ENCODE measurements at places on chromosomes 2 and 18.

- DNase-seq, result no peak
Measured at GRCh38 chr2:197254776-197255530, 55.6 kb downstream of the ANKRD44 start.

DNA sequence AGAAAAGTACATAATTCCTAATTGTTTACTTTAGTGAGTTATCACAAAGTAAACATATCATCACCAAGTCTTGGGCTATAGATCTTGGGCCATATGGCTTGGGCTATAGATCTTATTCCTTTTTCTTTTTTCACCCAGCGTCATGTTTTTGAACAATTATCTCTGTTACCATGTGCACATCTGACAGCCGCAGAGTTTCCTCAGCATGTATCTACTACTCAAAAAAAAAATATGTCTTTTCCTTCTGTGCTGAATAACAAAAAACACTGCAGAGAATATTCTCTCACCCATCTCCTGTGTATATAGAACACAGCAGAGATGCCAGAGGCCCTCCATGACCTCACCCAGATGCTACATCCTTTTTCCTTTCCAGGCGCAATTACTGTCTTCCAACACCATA lies 76.2 kb upstream of the MYO3B start:
- DNase-seq, result no peak

- DNase-seq, result no peak
Measured at GRCh38 chr18:25724997-25725396, 365.4 kb downstream of the SS18 start.

- no peak for DNase-seq
Measured at GRCh38 chr2:176455816-176456291, 186.6 kb downstream of the MTX2 start.

- no peak for DNase-seq
Measured at GRCh38 chr2:199962203-199962602, 6.8 kb downstream of the MAIP1 start.

GRCh38 chr2:7795778-7796563 lies 878.8 kb downstream of the RNF144A start:
- no peak for DNase-seq

DNA sequence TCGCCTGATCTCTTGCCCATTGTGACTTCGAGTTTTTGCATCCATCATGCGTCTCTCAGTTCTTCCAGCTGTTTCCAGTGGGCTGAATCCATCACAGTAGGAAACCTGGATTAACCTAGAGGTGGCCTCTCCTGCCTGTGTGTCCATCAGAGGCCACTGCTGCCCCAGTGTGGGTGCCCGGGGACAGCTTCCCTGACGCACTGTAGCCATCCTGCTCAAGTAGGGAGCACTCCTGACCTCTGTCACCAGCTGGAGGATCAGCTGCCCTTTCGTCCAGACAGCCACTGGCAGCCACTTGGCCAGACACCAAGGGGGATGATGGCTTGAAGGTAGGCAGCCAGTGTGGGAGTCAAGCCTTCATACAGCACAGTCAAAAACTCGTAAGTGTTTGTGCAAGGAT lies 36.9 kb upstream of the LBH start:
- DNase-seq, result no peak

GRCh38 chr2:10271509-10271908 lies 31.2 kb upstream of the HPCAL1 start:
- DNase-seq, result no peak

GRCh38 chr2:220181165-220181564 lies 553.7 kb downstream of the SLC4A3 start:
- DNase-seq, result no peak

DNA sequence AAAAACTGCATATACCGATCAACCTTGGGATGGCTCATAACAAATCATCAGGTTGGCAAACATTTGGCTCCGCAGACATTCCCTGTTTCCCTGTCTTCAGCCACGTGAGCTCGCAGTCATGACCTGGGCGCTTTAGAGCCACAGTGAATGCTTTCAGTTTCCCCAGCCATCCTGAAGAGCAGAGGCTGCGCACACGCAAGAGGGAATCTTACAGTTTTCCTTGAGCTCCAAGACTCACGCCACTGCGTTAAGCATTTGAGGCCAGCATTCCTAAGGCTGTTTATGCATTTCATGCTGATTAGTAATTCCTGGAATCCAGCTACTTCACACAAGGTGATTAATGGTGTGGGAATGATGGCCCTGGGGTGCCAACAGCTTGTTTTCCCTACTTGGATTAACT lies 95.1 kb downstream of the MTCL1 start:
- peak; percentile 91 for DNase-seq

DNA sequence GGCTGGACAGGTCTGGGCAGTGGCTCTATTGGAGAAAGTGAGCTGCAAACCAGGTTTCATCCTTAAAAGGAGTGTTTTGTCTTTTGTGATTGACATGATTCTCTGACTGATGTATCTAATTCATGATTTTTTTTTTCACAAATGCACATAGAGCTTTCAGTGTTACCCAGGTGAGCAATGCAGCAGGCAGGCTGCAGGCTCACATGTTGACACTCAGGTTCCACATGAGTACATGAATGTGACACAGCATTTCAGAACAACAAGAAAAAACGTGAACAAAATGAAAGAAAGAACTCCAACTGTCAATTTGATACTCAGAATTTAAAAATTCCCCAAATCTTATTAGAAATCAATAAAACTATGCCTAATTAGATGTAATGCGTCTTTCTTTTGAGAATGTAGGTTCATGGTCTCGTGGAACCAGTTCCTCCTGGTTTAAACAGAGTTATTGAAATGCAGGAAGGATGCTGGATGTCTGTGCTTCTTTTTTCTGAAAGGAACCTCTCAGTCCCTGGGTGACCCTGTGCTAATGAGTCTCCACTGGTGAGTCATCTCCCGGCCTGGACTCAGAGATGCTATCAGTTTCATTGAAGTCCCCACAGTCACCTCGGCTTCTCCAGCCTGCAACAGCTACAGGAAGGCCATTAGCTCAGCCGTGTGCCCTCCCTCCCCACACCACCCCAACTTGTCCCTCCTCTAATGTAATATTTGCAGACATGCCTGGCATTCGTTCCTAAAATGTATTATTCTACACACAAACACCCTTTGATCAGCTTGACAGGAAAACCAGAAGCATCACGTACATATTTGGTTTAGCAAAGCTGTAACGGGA lies 430.4 kb downstream of the LPIN1 start:
- DNase-seq, result peak; percentile 59

GRCh38 chr2:100064165-100064564 lies 78.2 kb downstream of the AFF3 start:
- no peak for DNase-seq

DNA sequence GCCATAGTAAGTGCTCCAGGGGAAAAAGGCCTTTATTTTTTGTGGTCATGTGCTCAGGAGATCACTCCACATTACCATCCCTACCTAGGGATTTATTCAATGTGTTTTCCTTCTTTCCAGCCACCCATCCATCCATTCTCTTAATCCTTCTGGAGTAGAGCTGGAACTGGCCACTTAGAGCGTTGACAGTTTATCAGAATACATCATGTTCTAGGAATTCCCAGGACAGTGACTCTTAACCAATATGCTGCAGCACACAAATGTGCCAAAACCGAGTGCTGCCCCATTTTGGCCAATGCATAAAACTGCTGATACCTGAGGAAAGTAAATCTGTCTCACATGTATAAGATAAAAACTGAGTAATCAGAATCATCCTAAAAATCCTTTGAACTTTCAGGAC lies 63.7 kb downstream of the FARSB start:
- DNase-seq, result no peak

- DNase-seq, result no peak
Measured at GRCh38 chr2:128803222-128803621, 484.6 kb upstream of the HS6ST1 start.

GRCh38 chr2:223147431-223147830 lies 95.4 kb downstream of the KCNE4 start:
- no peak for DNase-seq

DNA sequence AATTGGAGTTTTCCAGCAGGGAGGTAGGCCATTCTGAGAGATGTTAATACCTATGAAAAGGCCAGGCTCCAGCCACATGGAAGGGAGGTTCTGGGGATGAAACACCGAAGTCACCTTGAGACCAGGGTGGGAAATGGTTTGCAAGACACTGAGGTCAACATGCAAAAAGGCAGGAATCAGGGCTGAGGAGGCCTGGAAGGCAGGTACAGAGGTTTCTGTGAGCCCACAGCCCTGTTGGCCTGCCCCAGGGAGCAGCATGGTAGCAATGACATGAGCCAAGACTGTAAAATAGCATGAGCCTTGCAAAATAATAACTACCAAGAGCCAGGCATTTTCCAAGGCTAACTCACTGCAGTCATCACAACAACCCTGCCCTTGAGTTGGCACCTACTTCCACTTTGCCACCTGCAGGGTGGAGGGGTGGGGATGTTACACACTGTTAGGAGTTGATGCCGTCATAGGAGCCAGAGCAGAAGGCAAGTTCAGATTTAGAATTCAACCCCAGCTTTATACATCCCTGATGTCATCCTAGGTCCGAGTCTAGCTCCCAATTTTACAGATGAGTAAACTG lies 61.3 kb downstream of the ZBTB7C start:
- no peak for DNase-seq

DNA sequence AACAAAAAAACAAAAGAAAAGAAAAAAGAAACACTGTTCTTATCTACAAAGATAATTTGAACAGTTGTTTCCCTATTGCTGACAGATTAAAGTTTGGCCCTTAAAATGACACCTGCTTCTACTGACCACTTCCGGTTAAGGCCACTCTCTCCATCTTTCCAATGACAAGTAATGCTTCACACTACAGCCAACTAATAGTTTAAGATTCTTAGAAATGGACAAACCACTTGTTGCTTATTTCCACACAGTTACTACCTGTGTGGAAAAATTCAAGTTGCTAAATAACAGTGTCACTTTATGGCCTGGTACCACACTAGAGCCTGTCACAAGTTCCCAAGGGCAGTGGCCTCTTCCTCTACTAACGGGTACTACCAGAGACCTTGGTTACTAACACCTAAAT lies 2.4 kb downstream of the TMEM185B start:
- DNase-seq, result no peak

All from RWPE1 (cell line).